ENCODE measurements at places on chromosomes 3 and 15.

- DNase-seq: no peak
These were observed at the start of gene TEX55 for GRCh38 chr3:119145500-119146167. TEX55 (plus strand) TSS chr3:119146165; CDS start chr3:119146190, 25 bp downstream.

DNA sequence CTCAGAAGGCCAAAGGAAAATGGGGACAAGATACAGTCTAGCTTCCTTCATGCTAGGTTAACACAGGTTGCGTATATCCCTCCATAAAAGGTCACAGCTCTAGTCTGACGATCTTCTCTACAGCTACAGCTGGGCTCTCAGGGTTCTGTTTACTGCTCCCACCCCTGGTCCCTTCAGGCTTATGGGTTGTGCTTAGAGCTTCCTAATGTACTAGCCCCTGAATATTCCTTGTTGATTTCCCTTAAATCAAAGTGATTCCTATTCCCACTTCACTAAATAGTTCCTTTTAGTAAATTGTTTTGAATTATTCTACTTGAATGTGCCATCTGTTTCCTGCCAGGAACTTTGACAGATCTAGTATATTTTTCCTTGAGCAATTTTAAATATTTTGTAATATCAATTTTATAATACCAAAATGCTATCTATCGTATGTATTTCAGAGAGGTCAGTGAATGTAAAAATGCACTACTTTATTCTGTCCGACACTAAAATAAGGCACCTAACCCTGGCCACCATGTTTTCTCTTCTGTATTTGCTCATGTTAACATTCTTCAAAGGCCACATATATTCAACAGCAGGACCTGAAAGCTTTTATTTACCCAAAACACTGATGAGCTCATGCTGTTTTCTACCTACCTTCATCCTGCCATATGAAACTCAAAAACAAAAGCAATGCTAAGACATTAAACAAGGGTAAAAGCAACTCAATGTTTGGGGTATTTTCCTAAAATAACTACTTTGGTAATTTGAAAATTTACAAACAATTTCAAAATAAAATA is 92.8 kb upstream of the TGFBR2 start:
- no peak for DNase-seq

GRCh38 chr15:29687939-29688505 is 134.2 kb downstream of the TJP1 start:
- DNase-seq: no peak

DNA sequence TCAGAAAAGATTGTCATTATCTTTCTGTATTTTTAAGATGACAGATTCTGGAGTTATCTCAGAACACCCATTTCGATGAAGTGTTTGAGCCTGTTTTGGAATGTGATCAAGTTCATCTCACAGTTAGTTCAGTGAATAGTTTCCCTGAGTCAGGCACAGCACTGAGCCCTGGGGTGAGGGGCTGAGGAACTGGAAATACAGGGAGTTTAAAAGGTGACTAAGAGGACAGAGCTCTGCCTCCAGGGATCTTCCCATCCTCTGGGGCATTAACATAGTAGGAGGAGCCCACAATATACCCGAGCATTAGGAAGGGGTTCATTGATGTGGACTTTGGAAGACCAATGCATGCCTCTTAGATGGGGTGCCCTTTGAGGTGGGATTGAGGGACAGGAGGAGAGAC is 355.1 kb downstream of the CLSTN2 start:
- DNase-seq: no peak

DNA sequence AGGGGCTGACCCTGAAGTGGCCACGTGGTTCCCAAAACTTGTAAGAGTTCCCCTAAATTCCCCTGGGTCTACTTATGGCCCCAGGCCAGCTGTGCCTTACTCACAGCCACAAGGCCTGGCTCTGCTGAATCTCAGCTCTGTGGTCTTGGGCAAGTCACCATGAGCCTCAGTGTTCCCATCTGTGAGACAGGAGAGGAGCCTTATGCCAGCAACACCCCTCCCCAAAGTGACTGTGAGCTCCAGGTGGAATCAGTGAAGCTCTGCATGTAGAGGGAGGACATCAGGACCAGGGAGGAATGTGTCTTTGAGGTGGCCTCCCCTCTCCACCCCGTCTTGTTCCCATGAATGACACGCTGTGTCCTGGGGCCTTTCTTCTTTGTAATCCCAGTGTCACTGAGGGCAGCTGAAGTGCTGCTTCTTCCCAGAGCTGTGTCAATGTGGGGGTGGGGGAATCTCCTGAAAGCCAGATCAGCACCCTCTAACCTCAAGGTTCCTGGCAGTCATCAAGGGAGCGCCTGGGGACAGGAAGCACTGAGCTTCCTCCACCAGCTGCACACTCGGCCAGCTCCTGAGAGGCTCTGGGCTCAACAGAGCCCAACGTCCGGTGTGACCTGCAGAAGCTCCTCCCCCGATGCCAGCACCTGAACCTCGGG is 258.9 kb downstream of the UACA start:
- DNase-seq: no peak

Measured in neuronal stem cell (in vitro differentiated cells).